ENCODE measurements at places on chromosomes 2 and 18.

- DNase-seq: no peak
Measured at GRCh38 chr2:97948926-97949325, 46.8 kb downstream of the TMEM131 start.

DNA sequence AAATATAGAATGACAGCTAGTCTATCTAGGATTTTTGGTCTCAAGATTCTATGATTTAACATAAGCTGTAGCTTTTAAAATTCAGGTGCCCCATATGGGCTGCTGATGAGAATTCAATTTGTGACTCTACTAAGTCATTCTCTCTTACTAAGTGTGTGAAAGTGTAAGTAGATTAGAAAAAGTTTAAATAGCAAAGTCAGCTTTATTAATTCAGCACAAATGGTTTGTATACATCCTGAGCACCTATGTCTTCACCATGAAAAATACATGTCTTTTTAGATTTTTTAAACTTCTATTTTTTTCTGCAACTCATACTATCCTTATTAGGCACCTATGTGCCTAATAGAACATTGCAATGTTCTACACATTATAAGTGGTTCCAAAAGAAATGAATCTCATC is 157.1 kb downstream of the METTL4 start:
- DNase-seq: no peak

- DNase-seq: peak; percentile 9
Measured at GRCh38 chr2:181516992-181517391, 59.8 kb downstream of the ITGA4 start.

GRCh38 chr18:26902291-26902690 is 36.8 kb upstream of the AQP4 start:
- DNase-seq: no peak

DNA sequence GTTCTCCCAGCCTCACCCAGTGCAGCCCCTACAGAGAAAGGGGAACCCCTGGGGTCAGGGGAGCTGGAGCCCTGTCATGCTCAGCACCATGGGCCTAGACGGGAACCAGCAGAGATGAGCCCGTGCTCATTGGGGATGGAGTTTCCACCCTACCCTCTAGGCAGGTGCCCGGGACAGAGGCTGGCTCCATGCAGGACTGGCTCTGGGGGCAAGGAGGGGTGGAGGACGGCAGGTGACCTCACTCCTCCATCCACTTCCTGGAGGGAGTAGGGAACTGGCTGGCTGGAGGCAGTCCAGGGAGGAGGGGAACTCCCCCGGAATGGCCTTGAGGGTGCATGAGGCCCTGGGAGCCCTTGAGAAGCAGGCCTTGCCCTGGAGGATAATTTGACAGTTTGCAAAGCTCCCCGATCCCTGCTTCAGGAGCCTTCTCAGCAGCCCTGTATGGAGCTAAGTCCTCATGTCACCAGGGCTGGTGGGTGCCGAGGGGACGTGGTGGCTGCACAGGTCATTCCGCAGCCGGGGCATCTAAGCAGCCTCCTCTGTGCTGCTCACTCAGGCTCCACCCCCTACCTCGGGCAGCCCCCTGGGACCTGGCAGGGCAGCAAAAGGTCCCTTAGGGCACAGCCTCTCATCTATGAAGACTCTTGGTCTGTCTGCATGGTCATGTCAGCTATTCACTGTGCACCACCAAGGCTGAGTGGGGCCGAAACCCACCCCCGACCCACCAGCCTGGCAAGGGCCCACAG is 2.1 kb downstream of the NEURL3 start:
- DNase-seq: no peak

GRCh38 chr2:206700156-206700555 is 18.0 kb downstream of the DYTN start:
- DNase-seq: no peak

- DNase-seq: no peak
Measured at GRCh38 chr2:31014516-31014915, 123.7 kb downstream of the GALNT14 start.

DNA sequence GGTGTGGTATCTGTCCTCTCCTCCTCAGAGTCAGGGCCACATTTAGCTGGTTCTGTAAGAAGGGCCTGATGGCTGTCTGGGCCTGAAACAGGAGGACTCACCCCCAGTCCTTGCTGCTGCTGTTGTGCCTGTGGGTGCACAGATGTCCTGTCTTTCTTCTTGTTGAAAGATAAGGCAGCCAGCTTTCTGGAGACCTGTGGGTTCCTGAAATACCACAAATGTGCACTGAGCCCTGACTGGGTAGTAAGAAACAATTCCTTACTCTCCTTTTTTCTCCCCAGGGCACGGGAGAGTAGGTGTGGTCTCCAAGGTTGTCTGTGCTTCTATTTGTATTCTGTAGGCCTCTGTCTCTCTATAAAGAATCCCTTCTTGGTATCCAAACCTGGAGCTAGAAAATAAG is 96.2 kb upstream of the DLX2 start:
- DNase-seq: no peak

GRCh38 chr2:202911203-202911511 is 316 bp downstream of the WDR12 start:
- DNase-seq: no peak

- DNase-seq: no peak
Measured at GRCh38 chr18:67417864-67418523, 98.5 kb downstream of the DSEL start.

GRCh38 chr18:11909061-11909455 is 941 bp upstream of the MPPE1 start:
- no peak for DNase-seq

- DNase-seq: no peak
Measured at GRCh38 chr2:189086250-189086649, 93.3 kb downstream of the COL5A2 start.

DNA sequence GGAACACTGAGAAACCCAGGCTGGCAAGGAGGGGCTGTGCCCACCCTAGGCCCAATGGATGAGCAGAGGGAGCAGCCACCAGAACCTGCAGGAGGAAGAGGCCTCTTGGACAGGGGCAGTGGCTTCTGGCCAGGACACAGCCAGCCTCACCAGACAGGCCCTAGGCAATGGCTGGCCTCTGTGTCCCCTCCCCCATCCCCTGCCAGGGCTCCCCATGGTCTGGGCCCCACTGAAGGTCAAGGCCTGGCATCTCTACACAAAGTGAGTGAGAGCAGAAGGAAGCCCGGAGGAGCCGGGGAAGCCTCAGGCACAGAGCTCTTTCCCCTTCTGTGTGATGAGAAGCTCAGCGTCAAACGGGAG is 6.3 kb downstream of the PRLH start:
- DNase-seq: no peak

DNA sequence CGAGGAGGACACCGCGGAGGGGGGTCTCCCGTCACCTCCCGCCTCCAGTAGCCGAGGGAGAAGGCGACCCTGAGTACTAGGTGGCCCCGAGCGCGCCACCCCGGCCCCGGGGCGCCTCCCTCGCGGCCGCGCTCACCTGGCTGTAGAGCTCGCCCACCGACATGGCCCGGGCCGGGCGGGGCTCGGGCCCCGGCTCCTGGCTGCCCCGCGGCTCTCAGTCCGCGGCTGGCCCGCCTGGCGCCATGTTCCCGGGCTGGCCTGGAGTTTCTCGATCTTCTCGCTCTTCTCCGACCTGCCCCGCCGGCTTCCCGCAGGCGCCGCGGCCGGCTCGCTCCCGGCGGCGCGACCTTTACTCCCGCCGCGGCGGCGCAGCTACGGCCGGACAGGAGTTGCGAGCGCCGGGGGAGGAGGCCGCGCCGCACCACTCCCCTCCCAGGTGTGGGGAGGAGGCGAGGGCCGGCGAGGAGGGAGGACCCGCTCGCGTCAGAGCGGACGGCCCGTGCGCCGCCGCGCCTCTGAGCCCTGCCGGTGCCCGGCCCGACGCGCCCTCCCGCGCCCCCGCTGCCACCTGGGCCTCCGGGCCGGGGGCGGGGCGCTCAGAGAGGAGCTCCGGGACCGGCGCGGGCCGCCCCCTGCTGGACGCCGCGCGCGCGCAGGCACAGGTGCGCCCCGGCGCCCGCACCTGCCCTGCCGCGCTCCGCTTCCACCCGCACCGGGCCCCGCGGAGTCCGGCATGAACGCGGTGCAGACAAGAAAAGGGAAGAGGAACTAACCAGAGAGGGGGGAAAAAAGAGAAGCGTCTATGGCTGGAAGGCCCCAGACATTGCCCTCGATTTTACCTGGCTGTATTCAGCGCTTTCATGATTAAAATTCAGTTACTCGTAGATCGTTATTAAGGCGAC is at the start of gene MYO5B:
MYO5B (minus strand) TSS at position 517 of the 902 bp plus-strand sequence; CDS start at position 163, 354 bp downstream.
- DNase-seq: peak; percentile 98

- no peak for DNase-seq
Measured at GRCh38 chr18:30915336-30915988, 127.1 kb downstream of the DSC3 start.

DNA sequence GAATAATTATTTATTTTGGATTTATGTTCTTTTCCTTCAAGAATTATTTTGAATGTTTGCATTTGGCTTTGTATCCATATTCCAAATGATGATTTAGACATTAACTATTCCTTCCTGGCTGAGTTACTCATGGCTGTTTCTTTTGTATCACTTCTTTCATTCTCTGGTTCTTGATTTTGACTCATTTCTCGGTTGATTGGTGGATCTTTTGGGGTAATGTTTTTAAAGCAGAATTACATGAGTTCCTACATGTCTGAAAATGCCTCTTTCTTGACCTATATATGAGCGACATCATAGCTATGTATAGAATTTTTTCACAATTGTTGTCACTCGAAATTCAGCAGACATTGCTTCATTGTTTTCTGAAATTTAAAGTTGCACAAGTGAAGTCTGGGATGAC is 39.5 kb downstream of the CYP26B1 start:
- DNase-seq: no peak

DNA sequence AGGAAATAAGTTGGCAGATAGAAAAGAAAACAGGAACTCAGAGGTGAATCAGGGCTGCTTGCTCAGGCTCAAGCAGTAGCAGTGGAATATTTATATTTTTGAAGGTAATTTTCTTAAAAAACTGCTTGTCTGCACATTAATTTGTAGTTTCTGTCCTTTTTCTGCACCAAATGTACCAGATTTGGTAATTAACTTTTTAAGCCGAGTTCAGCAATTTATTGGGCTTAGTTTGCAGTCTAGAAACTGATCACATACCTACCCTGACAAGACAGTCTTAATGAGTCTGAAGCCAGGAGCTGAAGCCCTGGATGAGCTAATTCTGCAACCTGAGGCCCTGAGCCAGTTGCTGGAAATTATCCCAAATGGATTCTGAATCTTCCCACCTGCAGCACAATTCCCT is 647.0 kb downstream of the TDRD15 start:
- DNase-seq: no peak

DNA sequence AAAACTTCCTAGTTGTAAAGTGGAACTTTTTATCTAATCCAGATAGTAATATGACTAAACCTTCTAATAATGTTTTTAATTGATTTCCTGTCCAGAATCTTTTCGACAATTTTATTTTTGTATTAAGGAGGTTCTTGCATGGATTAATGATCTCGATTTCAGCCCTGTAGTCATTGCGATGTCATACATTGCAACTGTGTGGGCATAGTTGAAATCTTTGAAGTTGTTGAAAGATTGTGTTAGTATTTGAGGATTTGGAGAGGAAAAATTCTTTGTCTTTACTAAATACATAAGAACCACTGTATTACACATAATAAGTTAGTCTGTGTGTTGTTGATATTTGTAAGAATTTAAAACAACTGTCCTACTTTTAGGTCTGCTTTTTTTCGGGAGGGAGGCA is 31.1 kb downstream of the ACSL3 start:
- DNase-seq: no peak

DNA sequence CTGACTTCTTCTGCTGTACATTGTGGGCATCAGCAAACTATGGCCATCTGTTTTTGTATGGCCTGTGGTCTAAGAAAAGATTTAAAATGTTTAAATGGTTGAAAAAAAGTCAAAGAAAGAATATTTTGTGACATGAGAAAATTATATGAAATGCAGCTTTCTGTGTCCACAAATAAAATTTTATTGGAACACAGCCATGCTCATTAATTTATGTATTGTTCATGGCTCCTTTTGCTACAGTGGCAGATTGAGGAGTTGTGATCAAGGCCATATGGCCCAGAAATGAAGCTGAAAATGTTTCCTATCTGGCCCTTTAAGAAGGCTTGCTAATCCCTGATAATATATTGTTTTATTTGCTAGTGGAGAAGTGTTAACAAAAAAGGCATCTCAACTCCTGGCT is 162.0 kb downstream of the SLC4A3 start:
- no peak for DNase-seq

- no peak for DNase-seq
Measured at GRCh38 chr2:19474128-19474527, 115.7 kb upstream of the OSR1 start.

GRCh38 chr18:32257084-32257785 is 67.4 kb downstream of the MEP1B start:
- peak; percentile 29 for DNase-seq

GRCh38 chr2:38293152-38293865 is 83.8 kb downstream of the ATL2 start:
- DNase-seq: no peak

DNA sequence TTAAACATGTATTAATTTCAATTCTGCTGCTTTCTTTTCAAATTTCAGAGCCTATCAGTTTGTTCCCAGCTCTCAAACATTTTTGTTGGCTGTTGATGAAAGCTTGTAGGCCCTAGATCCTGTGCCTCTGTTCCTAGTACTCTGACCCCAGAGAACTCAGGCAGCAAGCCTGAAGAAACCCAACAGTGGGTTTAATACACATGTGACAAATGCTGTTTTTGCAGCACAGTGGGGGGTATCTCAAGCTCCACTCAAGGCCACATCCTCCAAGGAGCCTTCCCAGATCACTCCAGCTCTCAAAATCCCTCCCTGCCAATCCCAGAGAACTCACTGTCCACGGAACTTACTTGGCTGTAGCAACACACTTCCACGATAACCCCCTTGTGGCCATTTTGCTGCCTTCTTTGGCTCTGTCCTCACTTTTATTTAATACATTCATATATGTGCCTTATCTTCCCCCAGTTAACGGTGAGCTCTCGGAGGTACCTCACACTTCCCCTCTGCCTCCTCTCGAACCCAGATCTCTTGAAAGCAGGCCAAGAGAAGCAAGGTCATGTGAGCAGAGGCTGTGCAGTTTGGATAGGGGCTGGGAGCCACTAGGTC is 122.4 kb downstream of the TNS1 start:
- no peak for DNase-seq

- DNase-seq: no peak
Measured at GRCh38 chr2:128635361-128635900, 316.8 kb upstream of the HS6ST1 start.

DNA sequence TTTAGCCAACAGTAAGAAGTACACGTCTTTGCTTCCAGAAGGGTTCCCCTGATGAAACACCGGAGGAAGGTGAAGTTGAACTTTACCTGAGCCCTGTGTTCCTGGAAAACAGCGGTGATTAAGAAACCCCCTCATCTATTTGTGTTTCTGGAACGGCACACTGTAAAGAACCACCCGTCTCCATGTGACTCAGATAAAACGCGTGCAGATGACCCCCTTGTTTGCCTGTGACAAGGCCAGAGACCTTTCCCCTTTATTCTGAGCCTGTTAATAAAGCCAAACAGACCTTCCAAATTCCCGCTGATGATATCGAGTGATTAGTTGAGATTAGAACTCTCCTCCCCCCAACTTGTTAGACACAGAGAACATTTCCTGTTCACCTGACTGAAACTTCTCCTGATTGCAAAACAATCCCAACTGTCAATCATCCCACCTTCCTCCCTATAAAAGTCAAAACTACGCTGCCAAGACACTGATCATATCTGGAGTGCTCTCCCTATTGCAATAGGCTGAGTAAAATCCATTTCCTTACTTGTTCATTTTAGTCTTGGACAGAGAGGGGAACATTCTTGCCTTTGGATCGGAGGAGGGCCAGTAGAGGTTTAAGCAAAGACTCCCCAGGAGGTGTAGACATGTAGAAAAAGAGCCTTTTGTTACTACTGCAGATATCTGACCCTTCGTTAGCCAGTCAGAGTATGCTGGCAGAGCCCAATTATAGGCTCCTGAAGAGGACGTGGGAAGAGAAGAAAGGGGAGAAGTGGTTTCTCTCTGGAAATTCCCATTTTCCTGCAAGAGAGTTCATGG is 914 bp upstream of the IWS1 start:
- DNase-seq: peak; percentile 64

GRCh38 chr2:140734992-140735391 is 1395.8 kb downstream of the LRP1B start:
- peak; percentile 94 for DNase-seq

All from NCI-H69 (cell line).